ENCODE measurements at places on chromosomes 5 and 9.

DNA sequence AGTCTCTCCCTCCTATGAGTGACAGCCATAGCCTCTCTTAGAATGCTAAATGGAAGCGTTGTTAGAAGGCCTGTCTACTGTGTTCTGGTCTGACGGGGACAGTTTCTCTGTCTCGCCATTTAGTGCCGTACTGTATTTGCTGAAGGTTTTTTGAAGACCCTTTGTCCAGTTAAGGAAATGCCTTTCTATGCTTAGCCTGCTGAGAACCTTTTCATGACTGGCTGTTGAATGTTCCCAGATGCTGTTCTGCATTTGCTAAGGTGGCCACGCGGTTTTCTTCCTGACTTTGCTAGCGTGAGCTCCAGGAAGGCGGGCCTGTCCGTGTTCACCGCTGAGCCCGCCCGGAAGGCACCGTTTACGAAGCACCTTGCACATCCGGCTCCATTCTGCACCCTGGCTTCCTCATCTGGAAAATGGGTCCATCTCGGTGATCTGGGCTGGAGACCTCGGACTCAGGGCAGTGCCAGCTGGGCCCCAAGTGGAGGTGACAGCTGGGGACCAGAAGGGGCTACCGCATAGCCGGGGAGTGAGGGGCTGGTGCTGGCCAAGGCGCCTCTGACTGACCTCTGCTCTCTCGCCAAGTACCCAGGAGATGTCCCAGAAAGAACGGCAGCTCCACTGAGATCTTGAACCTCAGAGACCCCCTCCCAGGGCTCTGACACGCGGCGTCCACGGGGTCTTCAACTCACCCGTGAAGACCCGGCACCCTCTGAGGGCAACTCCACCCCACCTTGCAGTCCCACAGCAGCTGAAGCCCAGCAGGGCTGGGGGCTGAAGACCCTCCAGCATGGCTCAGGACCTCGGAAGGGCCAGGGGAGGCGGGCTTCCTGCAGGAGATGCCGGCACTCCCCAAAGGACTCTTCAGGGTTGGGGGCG lies 52.5 kb upstream of the NKD2 start:
- DNase-seq, result no peak

DNA sequence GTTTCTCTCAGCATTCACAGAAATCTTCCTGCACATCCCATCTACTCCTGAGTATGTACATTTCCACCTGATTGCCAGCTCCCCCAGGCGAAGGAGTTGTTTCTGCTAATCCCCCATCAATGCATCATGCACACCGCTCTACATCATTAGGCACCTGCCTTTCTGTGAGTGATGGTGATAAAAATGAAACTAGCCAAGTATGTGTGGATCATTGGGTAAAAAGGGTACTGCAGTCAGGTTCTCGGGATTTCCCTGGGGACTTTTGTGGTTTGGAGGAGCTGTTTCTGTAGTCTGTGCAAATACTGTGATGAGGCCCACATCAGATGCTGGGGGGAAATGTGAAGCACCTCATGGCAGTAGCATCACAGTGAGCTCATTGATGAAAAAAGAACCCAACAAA lies 30.4 kb downstream of the CAMK4 start:
- no peak for DNase-seq

DNA sequence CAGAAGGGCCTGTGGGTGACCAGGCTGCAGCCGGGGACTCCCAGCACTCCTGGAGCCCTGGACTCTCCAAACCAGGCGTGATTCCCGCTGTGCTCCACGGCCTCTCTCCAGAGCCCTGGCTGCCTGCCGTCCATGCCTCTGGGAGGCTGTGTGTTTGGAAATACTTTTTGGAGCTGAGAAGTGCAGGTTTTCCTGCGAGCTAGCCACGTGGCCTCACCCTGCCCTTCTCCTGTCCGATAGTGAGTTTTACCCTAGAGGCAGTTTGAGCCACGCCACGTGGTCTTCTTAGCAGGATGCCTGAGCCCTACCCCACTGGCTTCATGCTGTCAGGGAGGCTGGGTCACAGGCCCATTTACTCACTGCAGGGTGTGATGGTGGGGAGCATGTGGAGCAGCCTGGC lies 71.3 kb downstream of the COL5A1 start:
- DNase-seq, result no peak

GRCh38 chr9:127568618-127568970 lies 43.5 kb upstream of the STXBP1 start:
- DNase-seq, result no peak

- no peak for DNase-seq
Measured at GRCh38 chr9:5518171-5518936, 8.0 kb downstream of the PDCD1LG2 start.

DNA sequence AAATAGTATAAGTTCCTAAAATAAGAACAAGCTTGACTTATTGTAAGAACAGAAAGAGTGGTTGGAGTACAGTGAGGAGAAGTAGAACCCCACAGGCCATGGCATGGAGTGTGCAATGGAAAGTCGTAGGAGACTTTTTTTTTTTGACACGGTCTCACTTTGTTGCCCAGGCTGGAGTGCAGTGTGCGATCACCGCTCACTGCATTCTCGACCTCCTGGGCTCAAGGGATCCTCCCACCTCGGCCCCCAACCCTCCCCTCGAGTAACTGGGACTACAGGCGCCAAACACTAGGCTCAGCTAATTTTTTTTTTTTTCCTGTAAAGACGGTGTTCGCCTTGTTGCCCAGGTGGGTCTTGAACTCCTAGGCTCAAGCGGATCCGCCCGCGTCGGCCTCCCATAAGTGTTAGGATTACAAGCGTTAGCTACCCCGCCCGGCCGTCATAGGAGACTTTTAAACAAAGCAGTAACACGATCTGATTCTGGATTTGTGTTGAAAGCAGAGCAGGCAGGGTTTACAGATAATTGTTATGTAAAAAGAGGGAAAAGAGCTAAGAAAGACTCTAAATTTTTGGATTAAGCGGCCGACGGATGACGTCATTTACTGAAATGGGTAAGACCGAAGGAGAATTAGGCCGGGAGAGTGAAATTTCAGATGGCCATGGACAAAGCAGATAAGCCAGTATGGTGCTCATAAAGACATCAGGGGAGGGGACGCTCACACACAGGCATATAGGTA lies 752 bp downstream of the TSTD2 start:
- no peak for DNase-seq

GRCh38 chr5:125203912-125204311 lies 457.5 kb upstream of the ZNF608 start:
- no peak for DNase-seq

GRCh38 chr5:59709346-59709821 lies 184.1 kb downstream of the PDE4D start:
- no peak for DNase-seq

- no peak for DNase-seq
Measured at GRCh38 chr5:112234000-112234399, 185.1 kb downstream of the EPB41L4A start.

DNA sequence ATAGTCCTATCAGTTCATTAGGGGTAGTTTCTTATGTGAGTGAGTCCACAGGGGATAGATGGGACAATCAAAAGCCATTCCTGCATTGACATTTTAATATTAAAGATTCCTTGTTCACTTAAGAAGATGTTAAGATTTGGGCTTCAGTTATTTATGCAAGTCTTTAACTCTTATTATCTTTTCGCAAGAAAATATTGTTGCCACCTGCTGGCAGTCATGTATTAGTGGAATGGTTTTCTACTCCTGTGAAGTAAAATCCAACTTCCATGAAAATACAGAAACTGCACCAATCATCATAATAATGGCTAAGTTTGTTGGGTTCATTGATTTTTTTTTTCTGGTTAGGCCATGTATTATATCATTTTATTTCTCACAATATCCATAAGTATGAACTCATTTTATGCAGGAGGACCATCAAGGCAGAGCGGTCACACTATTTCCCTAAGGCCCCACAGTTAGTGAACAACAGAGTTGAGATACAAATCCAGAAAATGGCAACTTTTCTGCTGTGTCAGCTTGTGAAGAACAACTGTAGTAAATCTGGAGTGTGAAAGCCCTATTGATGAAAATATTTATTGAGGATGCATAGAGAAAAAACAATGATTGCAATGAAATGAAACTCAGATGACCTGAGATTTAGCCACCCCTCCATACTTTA lies 88.5 kb upstream of the TXNDC8 start:
- no peak for DNase-seq

GRCh38 chr9:91273853-91274552 lies 87.7 kb downstream of the AUH start:
- DNase-seq, result no peak

DNA sequence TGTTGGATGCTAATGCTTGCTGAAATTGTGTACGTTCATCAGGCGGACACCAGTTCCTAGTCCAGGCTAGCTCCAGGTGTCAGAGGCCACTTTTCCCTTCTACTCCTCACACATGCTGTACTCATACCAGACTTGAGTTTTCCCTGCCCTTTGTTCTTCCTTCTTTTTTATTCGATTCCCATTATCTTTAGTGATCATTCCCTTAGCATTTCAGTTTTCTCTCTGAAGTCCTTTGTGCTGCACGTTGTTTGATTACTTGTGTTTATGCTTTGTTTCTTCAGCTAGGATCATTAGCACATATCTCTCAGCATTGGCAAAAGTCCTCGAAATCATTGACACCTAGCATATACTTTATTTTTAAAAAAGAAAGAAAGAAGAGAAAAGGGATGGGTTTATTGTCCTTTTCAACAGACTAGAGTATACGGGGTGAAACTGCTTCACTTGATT lies 409 bp upstream of the COX7C start:
- no peak for DNase-seq

- no peak for DNase-seq
Measured at GRCh38 chr5:145829708-145830361, 5.3 kb downstream of the PRELID2 start.

- no peak for DNase-seq
Measured at GRCh38 chr5:123119334-123119986, 30.4 kb downstream of the PRDM6 start.

DNA sequence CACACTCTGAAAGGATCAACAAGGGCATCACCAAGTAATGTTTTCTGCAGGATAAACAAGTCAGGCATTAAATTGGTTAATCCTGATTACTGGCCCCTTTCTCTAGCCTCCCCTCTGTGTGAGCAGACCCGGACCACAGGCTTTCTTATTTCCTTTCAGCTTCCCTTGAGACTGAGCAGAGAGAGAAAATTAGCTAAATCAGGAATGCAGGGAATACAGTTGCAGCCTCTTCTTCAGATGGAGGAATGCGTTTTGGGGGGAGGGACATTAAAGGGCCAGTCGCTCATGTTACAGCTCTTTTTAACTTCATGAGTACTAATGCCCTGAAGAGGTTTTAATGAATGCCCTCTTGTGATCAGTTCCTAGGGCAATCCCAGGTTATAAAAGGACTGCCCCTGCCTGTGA lies 19.8 kb downstream of the PCDHAC2 start:
- no peak for DNase-seq

- no peak for DNase-seq
Measured at GRCh38 chr9:104386425-104387069, 117.5 kb upstream of the OR13F1 start.

- DNase-seq, result no peak
Measured at GRCh38 chr5:145792840-145793239, 42.3 kb downstream of the PRELID2 start.

DNA sequence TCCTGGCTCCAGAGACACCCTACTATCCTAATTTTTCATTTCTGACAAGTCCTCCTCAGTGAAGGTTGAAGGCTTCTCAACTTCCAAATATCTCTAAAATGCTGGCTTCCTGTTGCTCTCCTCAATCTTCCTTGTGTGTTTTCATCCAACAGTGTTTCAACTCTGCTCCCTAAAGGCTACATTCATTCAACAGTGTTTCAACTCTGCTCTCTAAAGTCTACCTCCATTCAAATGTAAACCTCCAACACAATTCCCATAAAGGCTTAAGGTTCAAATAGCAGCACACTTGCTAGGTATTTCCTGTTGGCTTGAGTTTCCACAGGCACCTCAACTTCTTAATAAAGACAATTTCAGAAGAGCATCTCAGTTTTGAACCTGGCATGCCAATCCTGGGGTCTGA lies 164.8 kb downstream of the HINT1 start:
- DNase-seq, result no peak

DNA sequence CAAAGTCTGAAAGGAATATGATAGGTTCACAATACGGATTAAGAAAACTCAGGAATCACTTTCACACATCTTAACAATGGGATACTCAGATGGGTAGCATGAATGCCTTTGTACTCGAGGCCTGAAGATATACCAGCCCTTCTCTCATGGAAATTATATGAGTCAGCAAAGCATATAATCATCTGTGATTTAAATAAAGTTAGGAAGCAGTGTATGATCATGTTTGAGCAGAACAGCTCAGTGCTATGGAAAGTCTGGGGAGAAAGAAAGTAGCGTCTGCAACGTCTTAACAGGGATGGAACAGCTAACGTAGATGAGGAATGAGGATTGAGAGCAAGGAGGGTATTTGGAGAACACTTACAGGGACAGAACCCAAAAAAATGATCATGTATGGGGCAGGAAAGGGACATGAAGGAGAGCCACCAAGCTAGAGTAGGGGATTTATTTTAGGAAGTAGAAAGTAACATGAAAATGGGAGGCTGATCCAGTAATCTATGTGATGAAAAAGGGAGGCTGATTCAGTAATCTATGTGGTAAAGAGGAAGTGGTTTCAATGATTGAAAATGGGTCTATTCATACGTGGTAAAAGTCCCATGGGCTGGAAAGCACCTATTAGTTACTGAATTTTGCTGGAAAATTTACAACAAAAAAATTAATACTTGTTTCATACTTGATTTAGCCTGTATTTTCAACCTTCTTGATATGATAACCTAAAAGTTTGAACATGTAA lies 85.9 kb downstream of the GNA14 start:
- no peak for DNase-seq

DNA sequence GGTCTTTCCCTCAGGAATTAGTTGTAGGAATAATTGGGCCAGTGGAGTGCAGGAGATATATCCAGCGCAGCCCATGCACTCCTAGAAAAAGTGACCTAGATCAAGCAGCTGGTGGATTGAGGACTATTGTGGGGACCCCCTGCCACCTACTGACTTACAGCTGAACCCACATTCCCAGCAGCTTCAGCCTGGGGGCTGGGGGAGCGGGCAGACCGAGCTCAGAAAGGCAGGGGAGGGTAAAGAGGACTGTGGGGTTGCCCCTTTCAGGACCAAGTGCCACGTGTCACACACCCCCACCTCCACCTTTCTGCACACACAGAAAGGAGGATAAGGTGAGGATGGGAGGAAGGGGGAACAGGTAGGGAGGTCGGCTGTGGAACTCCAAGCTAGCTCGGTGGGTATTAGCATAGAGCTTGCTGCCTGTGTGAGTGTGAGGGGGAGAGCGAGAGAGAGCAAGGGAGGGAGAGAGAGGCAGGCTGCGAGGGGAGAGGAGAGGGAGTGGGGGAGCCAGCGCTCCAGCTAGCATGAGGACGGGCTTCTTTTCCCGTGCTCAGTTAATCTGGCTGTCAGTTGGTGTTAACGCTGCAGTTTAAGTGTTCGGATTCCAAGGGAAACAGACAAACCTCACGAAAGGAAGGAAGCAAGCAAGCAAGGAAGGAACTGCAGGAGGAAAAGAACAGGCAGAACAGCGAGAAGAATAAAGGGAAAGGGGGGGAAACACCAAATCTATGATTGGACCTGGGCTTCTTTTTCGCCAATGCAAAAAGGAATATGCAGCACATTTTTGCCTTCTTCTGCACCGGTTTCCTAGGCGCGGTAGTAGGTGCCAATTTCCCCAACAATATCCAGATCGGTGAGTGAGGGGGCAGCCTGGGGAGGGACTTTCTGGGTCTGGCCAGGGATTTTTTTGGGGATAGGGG lies at the start of gene GRIA1:
Gene GRIA1 (plus strand): TSS at position 553 of the 920 bp plus-strand sequence.
- no peak for DNase-seq
